Upper lobe of left lung (tissue), 6 donors: ENCODE measurements at places on chromosomes 2 and 18. TPM values are rescaled to one million over a fixed set of nuclear protein-coding genes. Genes with fewer than 3 reads are reported as not detected.

DNA sequence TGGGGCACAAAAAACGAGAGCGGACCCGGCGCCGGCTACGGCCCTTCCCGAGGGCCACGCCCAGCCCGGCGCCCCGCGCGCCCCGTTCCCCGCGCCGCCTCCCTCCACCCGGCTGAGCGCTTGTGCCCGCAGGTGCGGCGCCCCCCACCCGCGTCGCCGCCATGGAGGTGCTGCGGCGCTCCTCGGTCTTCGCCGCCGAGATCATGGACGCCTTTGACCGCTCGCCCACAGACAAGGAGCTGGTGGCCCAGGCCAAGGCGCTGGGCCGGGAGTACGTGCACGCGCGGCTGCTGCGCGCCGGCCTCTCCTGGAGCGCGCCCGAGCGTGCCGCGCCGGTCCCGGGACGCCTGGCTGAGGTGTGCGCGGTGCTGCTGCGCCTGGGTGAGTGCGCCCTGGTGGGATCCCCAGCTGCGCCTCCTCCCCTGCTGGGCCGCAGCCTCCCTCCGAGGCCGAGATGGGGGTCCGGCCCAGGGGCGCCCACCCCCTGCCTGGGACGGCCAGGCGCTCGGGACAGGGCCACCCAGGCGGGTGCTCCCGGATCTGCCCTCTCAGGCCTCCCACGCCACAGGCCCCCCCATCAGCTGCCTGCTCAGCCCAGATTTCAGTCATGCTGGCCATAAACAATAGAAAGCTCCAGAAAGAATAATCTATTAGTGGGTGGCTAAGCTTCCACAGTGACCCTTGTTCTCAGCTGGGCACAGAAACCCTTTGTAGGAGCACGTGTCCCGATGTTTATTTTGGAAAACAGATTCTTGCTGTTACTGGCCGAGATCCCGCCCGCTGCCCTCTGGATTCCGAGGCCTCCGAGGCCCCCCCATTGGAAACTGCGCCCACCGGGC, 997 bp downstream of the BOK start:
- DNase-seq = no peak

GRCh38 chr2:24635181-24635580, 144.1 kb downstream of the NCOA1 start:
- DNase-seq = no peak

EPB41L3 gene
- 107 TPM for total RNA-seq

DNA sequence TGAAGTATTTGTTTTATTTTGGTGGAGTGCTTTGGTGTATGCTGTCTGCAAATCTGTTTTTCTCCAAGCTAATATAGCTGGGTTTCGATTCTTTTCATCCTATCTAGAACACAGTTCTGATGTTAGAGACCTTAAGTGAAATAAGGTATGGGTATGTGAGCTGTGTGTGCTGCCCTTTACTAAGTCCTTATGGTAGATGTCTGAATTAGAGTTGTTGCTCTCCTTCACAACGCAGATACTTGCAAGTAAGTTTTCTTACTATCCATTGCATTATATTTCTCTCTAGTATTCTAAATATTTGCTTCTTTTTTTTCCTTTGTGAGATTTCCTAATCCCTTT, 38.6 kb downstream of the AGFG1 start:
- DNase-seq = no peak

DNA sequence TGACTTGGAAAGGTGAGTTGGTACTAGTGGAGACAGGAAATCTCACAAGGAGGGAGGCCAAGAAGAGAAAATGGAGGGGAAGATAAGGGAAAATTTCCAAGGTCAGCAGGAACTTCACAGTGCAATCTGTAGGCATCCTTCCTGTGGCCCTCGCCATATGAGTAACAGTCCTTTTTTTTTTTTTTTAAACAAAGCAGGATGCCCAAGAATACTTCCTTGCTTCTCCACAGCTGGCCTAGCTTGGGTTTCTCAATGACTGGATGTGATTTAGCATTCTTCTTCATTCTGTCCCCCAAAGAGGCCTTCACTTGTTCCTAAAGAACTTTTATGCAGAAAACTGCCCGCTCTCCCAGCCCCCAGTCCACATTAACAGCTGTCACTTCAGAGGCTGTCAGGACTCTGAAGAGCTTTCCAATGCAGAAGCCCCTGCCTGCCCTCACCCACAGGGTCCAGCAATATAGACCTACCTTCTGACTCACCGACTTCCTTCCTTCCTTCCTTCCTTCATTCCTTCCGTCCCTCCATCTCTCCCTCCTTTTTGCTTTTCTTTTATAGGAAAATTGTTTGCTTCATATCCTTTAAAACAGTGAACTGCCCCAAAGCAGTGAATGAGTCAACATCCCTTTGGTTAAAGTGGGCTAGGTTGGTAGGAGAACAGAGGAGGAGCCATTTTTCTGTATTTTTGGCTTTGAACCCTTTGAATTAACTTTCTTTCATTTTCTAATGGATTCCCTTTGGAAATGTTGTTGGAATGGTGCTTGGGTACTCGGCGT, 172.0 kb downstream of the MGAT5 start:
- DNase-seq = no peak

GRCh38 chr2:222566229-222566628, 89.7 kb downstream of the FARSB start:
- DNase-seq = no peak

- no peak for DNase-seq
Measured at GRCh38 chr2:120912101-120912985, 176.7 kb downstream of the GLI2 start.

DNA sequence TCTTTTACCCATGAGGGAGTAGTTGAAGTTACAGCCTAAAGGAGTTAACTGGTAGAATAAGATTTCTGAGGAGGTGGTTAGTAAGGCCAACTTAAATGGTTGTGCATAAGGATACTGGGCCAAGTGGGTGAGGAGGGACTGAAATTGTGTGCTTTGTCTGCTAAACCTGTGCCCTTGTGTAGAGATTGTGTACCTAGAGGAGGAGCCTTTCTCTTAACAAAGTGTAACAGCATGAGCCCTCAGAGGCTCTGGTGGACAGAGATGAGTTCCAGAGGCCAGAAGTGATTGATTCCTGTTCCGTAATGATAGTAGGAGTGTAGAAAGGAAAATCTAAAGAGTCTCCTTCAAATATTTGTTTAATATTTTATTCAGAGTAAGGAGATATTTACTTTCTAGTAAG, 42.9 kb downstream of the OTX1 start:
- DNase-seq = no peak

DNA sequence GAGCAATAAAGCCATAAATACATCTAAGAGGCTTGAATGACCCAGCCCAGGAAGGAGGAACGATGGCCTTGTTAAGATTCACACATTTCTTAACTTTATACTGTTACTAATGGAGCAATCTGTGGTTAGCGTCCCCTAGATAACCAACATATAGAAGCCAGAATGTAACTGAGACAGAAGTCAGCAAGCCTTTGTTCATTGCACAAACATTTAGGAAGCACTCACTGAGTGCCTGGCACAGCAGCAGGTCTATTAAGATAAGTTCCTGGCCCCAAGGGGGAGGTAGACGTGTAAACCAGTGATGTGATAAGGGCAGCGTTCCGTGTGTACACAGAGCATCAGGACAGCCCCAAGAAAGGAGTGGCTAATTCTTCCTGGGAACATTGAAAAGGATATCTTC, 63.6 kb upstream of the ATL2 start:
- no peak for DNase-seq

CNGA3 gene
- 0.61 TPM for total RNA-seq
